ENCODE measurements at places on chromosomes 3 and 15.

GRCh38 chr3:174110761-174111160 lies 713.2 kb downstream of the NLGN1 start:
- no peak for DNase-seq

DNA sequence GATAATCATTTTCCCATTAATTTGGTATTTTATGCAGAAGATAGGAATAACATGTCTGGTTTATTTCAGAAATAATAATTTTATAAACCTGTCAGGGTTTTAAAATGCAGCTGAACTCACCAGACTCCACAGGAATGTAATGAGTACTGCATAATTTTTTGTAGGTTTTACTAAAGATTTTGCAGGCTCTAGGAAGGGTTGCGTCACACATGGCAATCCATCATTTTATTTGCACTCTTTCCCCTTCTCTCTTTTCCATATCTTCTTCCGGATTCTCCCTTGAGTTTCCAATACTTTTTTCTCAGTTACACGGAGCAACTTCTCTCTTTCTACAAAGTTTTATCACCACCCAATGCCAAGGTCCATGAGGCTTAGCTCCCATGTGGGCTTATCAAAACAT lies 234.7 kb downstream of the NFKBIZ start:
- no peak for DNase-seq

GRCh38 chr3:186538779-186539178 lies 5.4 kb downstream of the CRYGS start:
- no peak for DNase-seq

DNA sequence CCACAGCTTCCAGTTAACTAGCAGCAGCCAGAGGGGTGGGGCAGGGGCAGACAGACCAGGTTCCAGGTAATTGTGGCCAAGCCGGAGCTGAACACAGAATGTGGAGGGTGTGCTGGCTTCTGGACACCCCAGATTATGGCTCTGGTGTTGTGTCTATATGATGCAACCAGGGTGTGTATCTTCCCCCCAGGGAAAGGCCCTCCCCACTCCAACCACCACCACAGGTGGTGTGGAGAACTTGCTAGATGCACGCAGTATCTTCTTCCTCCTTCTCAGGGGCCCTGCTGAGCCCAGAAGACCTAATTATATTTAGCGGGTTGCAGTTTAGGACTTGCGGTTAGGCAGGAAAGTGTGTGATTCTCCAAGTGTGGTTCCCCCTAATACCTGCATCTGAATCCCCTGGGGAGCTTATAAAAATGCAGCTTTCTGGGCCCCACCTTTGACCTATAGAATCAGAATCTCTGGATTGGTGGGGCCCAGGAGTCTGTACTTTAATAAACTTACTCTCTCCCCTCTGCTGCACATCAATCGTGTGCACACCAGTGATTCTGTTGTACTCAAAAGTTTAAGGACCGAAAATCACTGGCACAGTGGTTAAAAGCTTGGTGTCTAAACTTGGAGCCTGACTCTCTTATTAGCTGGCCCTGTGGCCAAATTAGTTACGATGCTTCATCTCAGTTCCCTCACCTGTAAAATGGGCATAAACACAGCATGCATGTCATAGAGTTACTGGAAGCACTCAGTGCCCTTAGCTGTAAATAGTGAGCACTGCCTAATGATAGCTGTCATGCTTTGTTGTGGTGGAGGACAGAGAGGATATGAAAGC lies 379.1 kb upstream of the PROK2 start:
- no peak for DNase-seq

- DNase-seq, result no peak
These were observed 57.1 kb downstream of the CAPN7 start for GRCh38 chr3:15263120-15263519.

DNA sequence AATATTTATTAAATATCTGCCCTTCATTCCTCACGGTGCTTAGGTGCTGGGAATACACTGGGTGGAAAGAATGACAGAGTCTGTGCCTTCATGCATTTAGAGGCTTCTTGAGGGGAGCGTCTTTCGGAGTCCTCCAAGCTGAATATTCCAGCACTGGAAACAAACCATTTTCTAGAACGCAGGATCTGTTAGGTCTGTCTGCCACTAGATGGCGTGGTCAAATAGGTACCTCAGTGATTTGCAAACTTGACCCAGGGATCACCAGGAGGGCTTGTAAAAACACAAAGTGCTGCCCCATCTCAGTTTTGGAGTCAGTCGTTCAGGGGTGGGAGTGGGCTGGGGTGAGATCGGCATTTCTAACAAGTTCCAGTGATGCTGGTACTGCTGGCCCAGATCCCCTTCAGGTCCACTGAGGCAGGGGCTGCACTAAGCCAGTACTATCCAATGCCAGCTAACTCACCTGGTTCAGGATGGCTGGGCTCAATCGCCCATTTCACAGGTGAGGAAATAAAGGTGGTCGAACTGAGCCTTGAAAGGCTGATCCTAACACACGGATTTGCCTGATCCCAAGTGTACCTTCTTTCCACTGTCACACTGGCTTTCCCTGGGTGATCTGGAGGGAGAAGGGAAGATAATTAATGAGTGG lies 14.8 kb downstream of the ARNT2 start:
- no peak for DNase-seq

DNA sequence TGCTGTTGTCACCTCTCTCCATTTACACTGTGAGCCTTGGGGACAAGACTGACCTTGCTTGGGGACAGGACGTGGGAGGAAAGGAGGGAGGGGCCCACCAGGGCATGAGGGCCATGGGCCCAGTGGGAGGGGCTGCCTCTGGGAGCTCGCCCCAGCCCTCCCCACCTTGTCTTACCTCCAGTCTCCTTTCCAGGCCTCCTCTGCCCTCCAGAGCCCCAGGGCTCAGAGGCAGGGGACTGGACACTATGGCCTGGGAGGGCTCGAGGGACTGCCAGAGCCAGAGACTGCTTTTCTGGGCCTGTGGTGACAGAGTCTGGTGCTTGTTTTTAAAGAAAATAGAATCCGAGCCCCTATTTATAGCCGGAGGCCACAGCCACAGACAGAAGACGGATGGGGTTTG lies 10.2 kb downstream of the CSPG4 start:
- DNase-seq, result no peak

DNA sequence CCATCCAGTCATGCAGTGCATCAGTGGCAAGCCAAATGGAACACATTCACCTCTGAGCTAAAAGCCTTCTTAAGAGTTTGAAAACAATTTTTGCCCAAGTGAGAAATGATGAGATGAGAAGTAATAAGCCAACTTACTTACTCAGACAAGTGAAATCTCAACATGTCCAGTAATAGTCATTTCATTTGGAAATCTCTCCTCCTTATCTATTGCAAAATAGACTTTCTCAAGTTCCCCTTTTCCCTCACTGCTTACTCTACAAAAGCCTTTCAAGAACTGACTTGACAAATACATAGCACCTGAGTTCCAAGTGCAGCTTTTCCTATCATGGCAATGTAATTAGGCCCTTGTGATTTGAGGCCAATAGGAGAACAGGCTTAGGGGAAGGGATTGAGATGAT lies 282.3 kb downstream of the SLC9A9 start:
- no peak for DNase-seq

- DNase-seq, result no peak
These were observed 250.6 kb downstream of the NR1D2 start for GRCh38 chr3:24195504-24196230.

DNA sequence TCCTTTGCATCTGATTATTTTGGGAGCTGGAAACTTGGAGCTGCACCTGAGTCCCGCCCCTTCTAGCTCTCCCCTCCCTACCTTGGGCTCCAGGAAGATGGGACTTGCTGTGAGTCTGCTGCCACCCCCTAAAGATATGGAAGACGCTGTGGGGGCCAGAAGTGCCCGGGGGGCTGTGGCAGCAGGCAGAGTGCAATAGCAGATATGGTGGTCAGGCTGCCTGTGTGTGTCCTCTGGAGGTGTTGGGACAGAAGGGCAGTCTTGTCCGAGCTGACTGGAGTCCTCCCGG lies 485 bp downstream of the PAK6 start:
- DNase-seq, result no peak

DNA sequence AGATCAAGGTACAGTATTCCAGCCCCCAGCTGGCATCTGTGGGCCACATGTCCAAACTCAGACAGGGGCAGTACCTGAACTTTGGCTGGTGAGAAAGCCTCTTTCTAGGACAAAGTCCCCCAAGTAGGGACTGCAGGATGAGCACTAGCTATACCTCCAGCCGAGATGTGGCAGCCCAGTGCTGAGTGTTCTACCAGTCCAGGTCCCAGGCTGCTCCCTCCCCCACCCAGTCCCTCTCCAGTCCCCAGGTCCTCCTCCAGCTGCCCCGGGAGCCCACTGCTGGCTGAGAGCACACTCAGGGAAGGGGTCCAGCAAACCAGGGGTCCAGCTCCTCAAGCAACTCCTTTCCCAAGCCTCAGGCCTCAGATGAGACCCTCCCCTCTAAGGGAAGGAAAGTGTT lies 1.5 kb downstream of the SLC26A6 start:
- no peak for DNase-seq

DNA sequence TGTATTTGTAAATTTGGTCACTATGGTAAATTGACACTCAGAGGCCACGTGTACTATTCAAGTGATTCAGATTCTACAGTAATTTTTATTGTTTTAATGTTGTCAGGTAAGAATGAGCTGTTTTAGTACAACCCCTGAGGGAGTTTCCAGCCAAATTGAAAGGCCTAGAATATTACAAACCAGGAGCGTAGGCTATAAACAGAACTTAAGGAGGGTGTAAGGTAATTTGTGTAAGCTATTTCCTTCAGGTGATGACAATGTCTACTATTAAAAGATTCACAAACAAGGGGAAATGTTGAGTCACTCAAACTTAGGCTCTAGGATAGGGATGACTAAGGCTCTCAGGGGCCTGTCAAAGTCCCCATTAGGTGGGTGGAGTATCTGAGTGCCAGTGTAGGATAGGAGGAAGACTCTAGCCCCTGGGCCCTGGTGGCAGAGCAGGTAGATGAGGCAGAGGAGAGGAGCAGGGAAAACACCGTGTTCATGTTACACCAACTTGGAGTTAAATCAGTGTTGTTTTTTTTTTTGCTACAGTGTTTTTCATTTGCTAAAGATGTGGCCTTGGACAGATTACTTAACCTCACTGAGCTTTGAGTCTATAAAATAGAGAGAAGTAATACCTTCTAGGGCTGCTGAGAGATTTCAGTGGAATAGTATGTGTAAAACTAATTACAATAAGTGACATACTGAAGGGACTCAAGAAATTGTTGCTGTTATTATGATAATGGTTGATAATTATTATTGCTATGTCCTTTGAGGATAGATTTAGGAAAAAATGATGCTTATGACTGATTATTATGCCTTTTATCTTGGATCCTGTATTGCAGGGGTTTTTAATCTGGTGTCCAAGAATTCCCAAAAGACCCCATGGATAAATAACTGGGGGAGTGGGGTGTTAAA lies 10.3 kb downstream of the TM4SF1 start:
- DNase-seq, result no peak

GRCh38 chr15:91517491-91518200 lies 335.9 kb upstream of the SLCO3A1 start:
- DNase-seq, result no peak

- DNase-seq, result no peak
These were observed 199.8 kb upstream of the ALCAM start for GRCh38 chr3:105166893-105167292.

DNA sequence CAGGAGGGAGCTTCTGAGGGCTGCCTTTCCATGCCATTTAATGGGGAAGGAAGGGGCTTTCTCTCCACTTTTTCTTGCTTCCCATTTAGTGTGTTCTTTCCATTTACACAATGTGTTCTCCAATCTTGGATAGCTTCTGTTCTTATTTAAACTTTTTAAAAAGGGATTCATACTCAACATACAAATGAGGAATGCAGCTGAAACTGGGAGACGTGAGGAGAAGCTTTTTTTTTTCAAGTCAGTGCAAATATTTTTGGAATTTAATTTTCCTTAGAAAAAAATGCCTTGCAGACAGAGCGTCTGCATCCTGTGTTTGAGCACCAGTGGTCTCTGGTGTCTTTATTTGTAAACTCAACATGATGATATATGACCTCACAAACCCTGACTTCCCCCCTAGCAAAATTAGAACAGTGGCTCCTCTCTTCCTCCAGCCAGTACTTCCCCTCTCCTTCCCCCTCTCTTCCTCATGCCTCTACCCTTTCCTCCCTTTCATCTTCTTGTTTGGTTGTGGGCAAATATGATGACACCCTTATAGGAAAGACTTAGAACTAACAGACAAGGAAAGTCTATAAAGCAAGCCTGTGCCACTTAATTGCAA lies 48.1 kb upstream of the PCSK6 start:
- no peak for DNase-seq

DNA sequence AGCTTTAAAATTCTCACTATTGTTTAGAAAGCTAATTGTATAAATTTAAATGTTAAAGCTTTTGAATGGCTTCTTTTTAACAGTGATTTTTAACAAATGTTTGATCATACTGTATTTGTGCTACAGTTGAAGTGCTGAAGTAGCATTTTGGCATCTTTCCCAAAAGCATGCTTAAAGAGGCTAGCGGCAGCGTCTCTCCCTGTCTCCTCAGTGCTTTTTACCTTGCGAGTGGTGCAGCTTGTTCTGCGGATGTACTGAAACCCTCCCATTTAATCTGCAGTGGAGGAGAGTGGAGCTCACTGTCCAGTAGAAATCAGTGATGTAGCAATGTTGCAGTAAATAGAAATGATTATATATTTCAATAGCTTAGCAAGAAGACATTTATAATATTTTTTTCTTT lies 43.7 kb downstream of the LRRC49 start:
- no peak for DNase-seq

- DNase-seq, result no peak
These were observed 97.1 kb upstream of the TNFAIP8L3 start for GRCh38 chr15:51191766-51192165.

GRCh38 chr3:16884084-16884747 lies 539 bp upstream of the PLCL2 start:
- DNase-seq, result no peak

GRCh38 chr3:114089675-114090074 lies 33.1 kb downstream of the QTRT2 start:
- no peak for DNase-seq

GRCh38 chr15:58232281-58233065 lies 94.3 kb downstream of the AQP9 start:
- no peak for DNase-seq

DNA sequence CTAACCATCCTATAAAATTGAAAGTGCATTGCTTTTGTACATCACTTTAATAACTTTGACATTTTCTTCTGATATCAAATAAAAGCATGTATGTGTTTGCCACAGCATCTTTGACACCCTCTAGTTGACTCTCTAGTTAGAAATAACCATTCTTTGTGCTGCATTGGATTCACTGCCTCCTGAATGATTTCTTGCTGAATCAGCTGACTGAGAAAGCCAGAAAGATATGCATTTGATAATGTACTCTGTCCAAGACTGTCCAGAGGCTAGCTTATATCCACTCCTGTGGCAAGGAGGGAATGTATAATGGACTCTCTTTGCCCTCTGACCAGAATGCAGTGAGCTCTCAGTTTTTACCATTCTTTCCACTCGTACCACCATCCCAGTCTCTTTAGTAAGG lies 6.2 kb downstream of the RAB11A start:
- no peak for DNase-seq

GRCh38 chr3:194824701-194825111 lies 139.0 kb downstream of the FAM43A start:
- no peak for DNase-seq
